CD8-positive, alpha-beta memory T cell (primary cell): ENCODE measurements at places on chromosomes 16 and 17. TPM values are rescaled to one million over a fixed set of nuclear protein-coding genes. Genes with fewer than 3 reads are reported as not detected.

DNA sequence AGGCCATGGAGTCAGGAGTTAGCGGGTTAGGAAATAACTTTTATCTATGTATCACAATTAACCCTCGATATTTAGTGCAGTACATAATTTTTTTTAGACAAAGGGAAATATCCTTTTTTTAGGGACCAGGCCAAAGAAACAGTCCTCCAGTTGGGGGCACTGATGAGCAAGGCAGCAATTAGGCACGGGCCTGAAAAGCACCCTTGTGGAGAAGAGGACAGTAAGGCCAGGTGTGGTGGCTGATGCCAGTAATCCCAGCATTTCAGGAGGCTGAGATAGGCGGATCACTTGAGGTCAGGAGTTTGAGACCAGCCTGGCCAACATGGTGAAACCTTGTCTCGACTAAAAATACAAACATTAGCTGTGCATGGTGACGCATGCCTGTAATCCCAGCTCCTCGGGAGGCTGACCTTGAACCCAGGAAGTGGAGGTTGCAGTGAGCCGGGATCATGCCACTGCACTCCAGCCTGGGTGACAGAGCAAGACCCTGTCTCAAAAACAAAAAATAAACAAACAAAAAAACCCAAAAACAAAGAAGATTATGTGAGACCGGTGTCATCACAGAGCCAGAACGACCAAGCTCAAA, 158.3 kb upstream of the NOL11 start:
- no peaks in the 10 kb centered on the region for H3K27me3 ChIP-seq
- H3K27ac ChIP-seq = no peak overlapping the region
- H3K36me3 ChIP-seq = peaks cover 12% of the 10 kb centered on the region
- DNase-seq = no peak
- no peak overlapping the region for H3K4me3 ChIP-seq

- no peaks in the 10 kb centered on the region for H3K36me3 ChIP-seq
- no peaks in the 10 kb centered on the region for H3K4me1 ChIP-seq
- DNase-seq = no peak
- H3K4me3 ChIP-seq = no peak overlapping the region
These were observed 131.8 kb downstream of the CDH11 start for GRCh38 chr16:64990101-64990500.

DNA sequence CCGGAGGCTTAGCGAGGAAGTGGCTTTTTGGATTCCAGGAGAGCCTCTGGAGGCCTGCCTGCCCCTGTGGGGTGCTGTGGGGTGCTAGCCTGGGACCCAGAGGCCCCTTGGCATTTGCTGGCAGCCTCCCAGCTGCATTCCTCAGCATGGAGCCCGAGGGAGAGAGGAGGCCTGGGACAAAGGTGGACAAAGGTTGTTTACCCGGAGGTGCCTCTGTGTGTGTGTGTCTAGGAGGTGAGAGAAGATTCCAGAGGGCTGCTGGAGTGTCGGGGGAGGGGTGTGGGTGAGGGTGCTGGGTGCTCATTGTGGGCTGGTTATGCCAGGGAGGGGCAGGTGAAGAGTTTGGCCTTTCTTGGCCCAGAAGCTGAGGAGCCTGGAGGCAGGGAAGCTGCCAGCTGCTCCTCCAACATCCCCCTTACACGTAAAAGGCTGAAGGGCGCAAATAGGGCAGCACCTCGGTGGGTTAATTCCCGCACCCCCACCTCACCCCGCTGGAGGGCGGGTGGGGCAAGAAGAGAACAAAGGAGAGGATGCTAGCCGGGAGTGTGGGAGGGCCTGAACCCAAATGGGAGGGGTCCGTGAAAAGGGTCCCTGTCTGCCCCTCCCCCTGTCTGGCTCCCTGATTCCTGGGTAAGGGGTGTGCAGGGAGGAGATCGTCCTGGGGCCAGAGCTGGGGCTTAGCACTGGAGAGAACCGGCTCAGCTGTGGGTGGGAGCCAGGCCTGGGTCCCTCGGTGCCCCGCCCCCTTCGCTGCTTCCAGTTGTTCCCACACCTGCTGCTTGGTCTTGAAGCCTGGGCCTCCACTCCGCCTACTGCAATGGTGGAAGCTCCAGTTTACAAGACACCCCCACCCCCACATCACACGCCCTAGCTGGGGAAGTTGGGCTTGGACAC, 9.9 kb downstream of the HEXIM2 start:
- no peaks in the 10 kb centered on the region for H3K36me3 ChIP-seq
- H3K27me3 ChIP-seq = no peaks in the 10 kb centered on the region

The JPH3 gene
- polyA plus RNA-seq = not detected

The MAP2K6 gene
- polyA plus RNA-seq = 18.7 TPM

The KRT13 gene
- not detected for polyA plus RNA-seq

GRCh38 chr17:63116967-63117830, 151.2 kb downstream of the TANC2 start:
- no peak overlapping the region for H3K4me3 ChIP-seq
- no peak for DNase-seq
- H3K36me3 ChIP-seq = no peaks in the 10 kb centered on the region

The FAM117A gene
- 85.0 TPM for polyA plus RNA-seq

The EMP2 gene
- not detected for polyA plus RNA-seq

- H3K27me3 ChIP-seq = no peaks in the 10 kb centered on the region
- H3K36me3 ChIP-seq = peaks cover 9% of the 10 kb centered on the region
- H3K27ac ChIP-seq = no peak overlapping the region
These were observed 20.2 kb downstream of the TBCD start for GRCh38 chr17:82772026-82772425.

The ASGR2 gene
- not detected for polyA plus RNA-seq

DNA sequence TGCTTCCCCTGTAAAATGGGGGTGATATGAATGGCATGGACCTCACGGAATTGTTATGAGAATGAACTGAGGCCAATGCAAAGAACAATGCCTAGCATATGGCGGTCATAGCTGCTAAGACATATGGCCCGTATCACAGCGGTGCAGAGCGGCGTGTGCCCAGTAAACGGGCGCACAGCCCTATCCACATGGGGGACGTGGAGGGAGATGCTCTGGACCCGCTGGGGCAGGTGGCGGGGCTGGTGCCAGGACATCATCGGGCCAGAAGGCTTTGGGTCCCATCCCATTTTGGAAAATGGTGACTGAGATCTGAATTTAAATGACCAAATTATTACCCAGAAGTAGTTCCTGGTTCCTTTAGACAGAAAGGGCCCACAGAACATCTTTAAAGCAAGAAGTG, 18.5 kb upstream of the CPSF4L start:
- H3K27ac ChIP-seq = no peak overlapping the region
- H3K4me3 ChIP-seq = no peak overlapping the region
- no peak for DNase-seq

The ACE gene
- polyA plus RNA-seq = 5.5 TPM

DNA sequence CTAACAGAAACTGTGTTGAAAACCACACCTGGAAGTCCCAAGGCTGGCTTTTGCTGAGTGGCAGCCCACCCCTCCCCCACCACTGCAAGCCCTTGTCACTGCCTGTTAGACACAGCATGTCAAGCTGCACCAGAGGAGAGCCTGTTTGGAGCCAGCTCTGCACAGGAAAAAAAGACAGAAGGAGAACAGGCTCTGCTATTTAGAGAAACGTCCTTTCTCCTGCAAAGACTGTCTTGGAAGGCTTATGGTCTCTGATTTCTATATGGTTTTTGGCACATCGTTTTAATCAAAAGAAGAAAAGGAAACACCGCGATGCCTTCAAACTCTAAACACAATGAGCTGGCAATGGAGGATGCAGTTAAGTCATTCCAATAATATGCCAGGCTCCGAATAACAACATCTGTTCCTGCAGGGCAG, 275.5 kb downstream of the MAP2K4 start:
- H3K4me1 ChIP-seq = no peaks in the 10 kb centered on the region
- H3K4me3 ChIP-seq = no peak overlapping the region
- no peak for DNase-seq
- no peaks in the 10 kb centered on the region for H3K36me3 ChIP-seq
- H3K27me3 ChIP-seq = no peaks in the 10 kb centered on the region

DNA sequence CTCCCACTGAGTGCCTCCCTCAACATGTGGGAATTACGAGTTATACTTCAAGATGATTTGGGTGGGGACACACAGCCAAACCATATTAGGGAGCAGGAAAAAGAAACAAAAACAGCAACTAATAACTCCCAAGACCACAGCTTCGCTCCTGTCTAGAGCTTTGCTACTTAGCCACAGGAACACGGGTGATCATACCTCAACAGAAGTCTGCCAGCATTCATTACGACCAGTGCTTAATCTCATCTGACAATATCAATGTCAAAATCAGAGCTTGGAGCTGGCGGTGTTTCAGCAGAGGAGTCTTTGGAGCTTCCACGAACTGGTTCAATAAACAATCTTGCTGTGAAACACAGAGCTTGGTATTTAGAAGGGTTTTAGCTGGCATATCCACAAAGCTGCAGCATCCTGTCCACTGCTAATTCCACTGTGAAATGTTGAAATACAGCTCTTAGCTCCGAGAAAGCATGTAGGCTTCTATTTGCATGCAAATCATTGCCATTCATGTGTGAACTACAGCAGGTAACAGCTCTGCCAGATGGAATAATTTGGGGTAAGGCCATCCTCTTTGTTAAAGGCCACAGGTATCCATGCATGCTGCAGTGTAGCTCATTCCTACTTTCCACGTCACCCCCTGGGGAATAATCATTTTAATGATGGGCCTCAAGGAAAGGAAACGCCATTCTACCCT, 128.4 kb upstream of the GOT2 start:
- DNase-seq = no peak
- no peaks in the 10 kb centered on the region for H3K27me3 ChIP-seq
- no peaks in the 10 kb centered on the region for H3K4me1 ChIP-seq
- no peak overlapping the region for H3K4me3 ChIP-seq
- H3K36me3 ChIP-seq = no peaks in the 10 kb centered on the region

The ABCA10 gene
- polyA plus RNA-seq = not detected

- no peaks in the 10 kb centered on the region for H3K36me3 ChIP-seq
- no peak overlapping the region for H3K4me3 ChIP-seq
- DNase-seq = peak; percentile 6
- H3K4me1 ChIP-seq = no peaks in the 10 kb centered on the region
- H3K27me3 ChIP-seq = no peaks in the 10 kb centered on the region
These were observed 6.8 kb downstream of the CACNG1 start for GRCh38 chr17:67051155-67051538.

GRCh38 chr17:48492401-48493298, 38.2 kb downstream of the HOXB1 start:
- peak overlapping the region; percentile 57 for H3K27ac ChIP-seq
- H3K27me3 ChIP-seq = peaks cover 8% of the 10 kb centered on the region
- no peaks in the 10 kb centered on the region for H3K36me3 ChIP-seq
- peak; percentile 52 for DNase-seq
- H3K4me1 ChIP-seq = peaks cover 11% of the 10 kb centered on the region
- H3K4me3 ChIP-seq = peak overlapping the region; percentile 78

GRCh38 chr17:47295037-47295873, 28.5 kb upstream of the EFCAB13 start:
- H3K4me3 ChIP-seq = no peak overlapping the region
- no peaks in the 10 kb centered on the region for H3K36me3 ChIP-seq
- no peaks in the 10 kb centered on the region for H3K27me3 ChIP-seq
- no peak for DNase-seq
- no peaks in the 10 kb centered on the region for H3K4me1 ChIP-seq

GRCh38 chr17:33183487-33184026, 109.5 kb downstream of the ASIC2 start:
- no peak overlapping the region for H3K4me3 ChIP-seq
- H3K27me3 ChIP-seq = no peaks in the 10 kb centered on the region
- H3K27ac ChIP-seq = no peak overlapping the region
- no peaks in the 10 kb centered on the region for H3K36me3 ChIP-seq
- H3K4me1 ChIP-seq = no peaks in the 10 kb centered on the region

DNA sequence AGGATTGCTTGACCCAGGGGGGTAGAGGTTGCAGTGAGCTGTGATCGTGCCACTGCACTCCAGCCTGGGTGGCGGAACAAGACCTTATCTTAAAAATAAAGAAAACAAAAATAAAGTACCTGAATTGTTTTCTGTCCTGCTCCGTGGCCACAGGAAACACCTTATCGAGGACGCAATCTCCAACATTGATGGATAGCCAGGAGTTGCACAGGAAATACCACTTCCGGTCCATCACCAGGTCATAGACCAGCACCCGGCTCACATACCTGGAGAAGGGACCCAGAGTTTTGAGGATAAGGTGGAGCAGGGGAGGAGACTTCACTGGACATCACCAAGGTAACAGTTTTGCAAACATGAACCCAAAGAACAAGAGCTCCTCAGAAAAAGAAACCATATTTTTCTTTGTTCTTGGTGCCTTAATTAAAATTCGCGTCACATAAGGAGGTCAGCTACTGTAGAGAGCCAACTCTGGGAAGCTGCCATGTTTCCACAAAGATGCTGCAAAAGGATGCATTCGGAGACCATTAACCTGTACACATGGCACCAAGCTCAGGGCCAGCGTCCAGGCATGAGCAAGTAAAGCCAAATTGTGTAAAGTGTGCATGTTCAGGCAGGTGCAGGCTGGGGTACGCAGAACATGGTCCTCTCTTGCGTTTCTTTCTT, 55.6 kb upstream of the GCSH start:
- no peaks in the 10 kb centered on the region for H3K27me3 ChIP-seq
- H3K36me3 ChIP-seq = no peaks in the 10 kb centered on the region
- H3K4me3 ChIP-seq = no peak overlapping the region
- DNase-seq = no peak
- H3K27ac ChIP-seq = no peak overlapping the region

DNA sequence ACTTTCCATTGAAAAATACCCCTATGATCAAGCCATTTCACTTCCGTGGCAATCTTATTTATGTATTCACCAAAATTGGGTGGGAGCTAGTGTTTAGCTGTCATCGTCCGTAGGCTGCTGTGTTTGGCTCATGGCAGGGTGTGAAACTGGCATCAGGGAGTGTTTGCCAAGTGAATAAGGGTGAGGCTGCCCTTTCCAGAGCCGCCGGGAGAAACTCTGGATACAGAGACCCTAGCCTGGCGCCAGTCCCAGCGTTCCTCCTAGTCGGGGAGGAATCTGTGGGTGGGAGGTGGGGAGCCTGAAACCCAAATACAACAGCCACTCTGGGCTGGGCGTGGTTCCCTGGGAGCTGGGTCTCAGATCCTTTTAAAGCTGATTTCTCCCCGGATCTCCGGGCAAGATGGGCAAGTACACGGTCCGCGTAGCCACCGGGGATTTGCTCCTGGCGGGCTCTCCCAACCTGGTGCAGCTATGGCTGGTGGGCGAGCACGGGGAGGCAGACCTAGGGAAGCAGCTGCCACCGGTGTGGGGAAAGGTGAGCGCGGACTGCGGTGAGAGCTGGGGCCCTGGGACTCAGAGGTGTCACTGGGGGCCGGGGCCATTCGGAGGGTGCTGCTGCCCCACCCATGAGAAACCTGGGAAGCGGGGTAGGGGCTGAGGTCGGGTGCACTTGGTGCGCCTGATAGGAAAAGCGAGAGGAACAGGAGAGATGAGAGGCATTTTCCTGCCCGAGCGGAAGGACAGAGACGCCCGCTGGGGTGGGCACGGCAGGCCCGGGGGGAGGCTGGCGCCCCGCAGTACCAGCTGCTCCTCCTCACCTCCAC, 62.1 kb upstream of the TEKT1 start:
- H3K4me3 ChIP-seq = no peak overlapping the region
- H3K27ac ChIP-seq = no peak overlapping the region
- DNase-seq = no peak
- H3K27me3 ChIP-seq = peaks cover 8% of the 10 kb centered on the region
